ENCODE measurements at places on chromosomes 16 and 17.
A peak's percentile ranks its signal among the peaks of the same experiment; 100 is the strongest.

DNA sequence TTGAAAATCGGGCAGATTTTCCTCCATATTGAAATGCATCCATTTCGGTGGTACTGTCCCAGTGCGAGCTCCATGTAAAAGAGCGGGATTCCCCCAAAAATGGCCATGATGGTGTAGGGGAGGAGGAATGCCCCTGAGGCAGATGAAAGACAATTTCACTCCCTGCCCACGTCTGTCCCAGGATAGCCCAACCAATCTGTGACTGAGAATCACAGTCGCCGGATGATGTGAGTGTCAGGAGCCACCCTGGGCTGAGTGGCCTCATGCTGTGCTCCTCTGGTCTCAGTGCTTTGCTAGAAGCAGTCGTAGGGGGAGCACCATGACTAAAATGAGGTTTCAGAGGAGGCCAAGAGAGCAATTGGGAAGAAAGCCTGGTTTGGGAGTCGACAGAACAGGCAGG lies 16.7 kb downstream of the SLC6A4 start:
- DNase-seq, result no peak

DNA sequence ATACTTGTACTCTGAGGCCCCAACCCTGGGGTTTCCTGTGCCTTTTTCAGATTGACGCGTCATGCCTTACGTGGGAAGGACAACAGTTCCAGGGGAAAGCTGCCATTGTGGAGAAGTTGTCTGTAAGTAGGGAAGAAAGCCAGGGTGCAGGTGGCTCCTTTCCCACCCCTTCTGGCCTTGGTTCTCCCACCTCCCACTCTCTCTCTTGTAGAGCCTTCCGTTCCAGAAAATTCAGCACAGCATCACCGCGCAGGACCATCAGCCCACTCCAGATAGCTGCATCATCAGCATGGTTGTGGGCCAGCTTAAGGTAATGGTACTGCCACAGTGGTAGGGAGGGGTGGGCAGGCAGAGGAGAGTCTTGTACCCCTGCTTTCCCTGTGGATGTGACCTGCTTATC lies 4.6 kb upstream of the EDC4 start:
- DNase-seq, result no peak

DNA sequence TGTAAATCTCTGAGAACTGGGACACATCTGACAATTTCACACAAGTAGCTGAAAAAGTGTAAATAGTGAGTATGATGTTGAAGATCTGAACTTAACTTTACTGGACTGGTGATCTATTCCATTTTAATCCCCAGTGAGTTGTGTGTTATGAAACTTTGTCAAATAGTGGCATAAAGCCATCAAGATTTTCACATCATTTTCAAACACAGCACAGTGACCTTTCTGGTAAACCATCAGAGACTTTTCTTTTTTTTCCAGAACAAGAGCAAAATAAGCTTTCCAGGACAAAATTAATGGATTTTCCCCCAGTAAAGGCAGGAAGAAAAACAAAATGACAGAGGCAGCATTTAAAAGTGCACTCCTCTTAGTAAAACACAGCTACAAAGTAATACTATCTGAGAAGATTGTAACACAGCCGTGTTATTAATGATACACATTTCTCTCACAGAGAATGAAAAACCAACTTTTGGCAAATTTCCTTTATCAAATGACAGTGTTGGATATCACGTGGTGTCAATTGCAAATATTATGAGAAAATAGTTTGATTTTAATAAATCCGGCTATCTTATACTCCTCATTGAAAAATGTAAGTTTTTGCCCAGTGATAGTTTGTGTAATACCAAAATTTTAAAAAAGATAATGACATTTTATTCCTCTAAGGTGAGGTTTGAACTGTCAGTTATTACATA lies 16.8 kb upstream of the COL1A1 start:
- DNase-seq, result peak; percentile 75

- peak; percentile 77 for DNase-seq
These were observed 11.2 kb downstream of the MRPL27 start for GRCh38 chr17:50361561-50362480.

DNA sequence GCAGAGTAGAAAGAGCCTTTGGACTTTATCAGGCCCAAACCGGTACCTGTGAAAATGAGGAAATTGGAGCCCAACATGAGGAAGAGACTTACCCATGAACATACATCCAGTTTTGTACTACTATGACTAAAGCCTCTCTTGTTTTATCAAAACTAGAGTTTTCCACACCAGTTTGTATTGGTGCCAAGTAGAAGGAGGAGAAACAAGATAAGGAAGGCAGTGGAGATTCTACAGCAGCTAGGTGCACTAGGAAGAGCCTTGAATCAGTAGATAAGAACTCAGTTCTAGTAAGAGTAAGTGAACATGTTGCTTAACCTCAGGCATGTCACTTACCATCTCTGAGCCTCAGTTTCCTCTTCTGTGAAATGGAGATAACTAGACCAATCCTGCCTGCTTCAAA lies 13.7 kb upstream of the TMEM132E start:
- no peak for DNase-seq

DNA sequence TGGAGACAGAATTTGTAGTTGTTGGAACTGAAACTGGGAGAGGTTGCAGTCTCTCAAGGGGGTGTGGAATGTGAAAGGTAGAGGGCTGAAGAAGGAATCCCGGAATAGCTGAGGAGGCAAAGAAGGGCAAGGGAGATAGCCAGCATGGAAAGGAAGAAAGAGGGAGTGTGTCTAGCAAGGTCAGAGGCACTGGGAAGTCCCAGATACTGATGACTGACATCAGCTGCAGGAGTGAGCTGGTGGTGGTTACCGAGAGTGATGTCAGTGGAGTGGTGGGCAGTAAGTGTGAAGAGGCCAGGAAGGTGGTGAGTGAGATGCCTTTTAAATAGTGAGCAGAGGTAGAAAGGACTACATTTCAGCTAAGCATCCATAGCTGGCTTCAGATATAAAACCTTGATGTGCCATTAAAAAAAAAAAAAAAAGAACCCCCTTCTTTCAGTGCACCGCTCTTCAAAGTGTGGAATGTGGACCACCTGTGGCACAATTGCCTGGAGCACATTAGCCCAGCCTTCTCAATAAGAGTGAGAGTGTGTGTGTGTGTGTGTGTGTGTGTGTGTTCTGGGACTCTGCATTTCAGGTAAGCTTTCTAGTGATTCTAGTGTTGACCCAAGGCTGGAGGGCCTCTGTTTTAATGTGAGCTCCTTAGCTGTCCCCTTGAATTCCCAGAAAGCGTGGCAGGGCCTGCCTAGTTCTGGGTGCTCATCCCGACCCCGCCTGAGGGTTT lies 8.5 kb downstream of the PRMT7 start:
- no peak for DNase-seq

- DNase-seq, result no peak
These were observed 989.0 kb downstream of the CDH11 start for GRCh38 chr16:64132759-64133361.

DNA sequence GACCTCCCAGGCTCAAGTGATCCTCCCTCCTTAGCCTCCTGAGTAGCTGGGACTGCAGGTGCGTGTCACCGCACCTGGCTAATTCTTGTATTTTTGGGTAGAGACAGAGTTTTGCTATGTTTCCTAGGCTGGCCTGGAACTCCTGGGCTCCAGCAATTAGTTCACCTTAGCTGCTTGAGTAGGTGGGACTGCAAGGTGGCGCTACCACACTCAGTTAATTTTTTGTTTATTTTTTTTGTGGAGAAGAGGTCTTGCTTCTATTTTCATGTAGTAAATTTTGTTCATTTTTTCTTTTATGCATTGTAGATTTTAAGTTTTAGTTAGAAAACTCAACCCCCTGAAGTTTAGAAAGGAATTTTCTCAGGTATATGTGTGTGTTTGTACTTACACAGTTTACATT lies 21.7 kb downstream of the RNF135 start:
- DNase-seq, result no peak

DNA sequence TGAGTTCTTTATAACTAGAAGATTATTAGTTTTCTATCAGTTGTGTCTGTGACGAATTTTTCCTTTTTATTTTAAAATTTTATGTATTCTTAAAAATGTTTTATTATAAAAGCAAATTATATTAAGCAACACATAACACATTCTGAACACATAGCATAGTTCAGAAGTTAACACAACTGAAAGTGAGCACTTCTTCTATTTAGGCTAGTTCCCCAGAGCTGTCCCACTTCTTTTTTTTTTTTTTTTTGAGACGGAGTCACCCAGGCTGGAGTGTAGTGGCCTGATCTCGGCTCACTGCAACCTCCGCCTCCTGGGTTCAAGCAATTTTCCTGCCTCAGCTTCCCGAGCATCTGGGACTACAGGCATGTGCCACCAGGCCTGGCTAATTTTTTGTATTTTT lies 37.7 kb upstream of the ALDH3A2 start:
- DNase-seq, result no peak

DNA sequence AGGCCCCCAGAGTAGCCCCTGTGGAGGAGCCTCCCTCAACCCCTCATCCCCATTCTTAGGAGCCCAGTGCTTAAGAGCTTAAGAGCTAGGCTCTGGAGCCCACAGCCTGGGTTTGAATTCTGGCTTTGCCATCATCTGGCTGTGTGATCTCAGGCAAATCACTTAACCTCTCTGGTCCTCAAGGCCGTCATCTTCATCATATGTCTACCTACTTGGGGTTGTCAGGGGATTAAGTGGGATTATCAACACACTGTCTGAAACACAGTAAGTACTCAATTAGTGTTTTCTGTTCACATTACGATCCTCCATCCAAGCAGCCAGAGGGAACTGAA lies 4.8 kb downstream of the SREBF1 start:
- no peak for DNase-seq

DNA sequence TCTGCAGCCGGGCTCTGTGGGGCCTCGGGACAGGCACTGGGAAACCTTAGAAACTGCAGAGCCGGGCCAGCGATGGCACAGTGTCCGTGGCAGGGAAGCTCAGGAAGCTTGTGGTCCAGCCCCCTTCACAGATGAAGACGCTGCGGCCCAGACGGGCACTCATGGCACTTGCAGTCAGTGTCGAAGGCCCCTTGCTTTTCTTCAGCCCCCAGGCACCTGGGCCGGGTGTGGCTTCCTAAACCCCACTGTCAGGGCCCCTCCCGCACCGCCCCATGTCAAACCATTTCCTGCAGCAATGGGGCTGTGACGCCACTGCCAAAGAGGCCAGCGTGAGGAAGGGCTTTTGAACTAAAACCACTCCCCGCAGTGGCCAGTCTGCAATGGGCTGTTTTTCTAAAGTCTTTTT lies 164.0 kb downstream of the LAT start:
- no peak for DNase-seq

DNA sequence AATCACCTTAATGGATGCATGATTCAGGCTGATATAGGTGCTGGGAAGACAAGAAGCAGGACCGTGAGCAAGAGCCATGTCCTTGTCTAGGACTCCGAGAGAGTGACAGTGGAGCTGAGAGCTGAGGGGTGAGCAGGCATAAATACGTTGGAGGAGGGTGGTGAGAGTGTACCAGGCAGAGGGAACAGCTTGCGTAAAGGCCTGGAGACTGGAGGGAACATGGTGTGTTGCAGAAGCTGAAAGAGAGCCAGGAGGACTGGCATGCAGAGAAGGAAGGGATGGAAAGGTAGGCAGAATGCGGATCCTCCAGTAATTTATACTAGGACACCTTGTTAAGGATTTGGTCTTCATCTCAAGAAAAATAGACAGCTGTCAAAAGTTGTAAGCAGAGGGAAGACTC lies 653.2 kb downstream of the HS3ST4 start:
- DNase-seq, result no peak

- DNase-seq, result no peak
These were observed 28.7 kb upstream of the MED9 start for GRCh38 chr17:17448076-17448475.

- DNase-seq, result no peak
These were observed 32.0 kb downstream of the TBX4 start for GRCh38 chr17:61484174-61484573.

Measured in fibroblast of mammary gland (primary cell).